NCI-H524 treated with DMSO at 0.1 percent for 48 hours (cell line): ENCODE measurements at places on chromosomes 3 and 15.

GRCh38 chr15:24039683-24040082, 352.6 kb upstream of the NDN start:
- DNase-seq, result no peak

- DNase-seq, result no peak
Observed at GRCh38 chr3:128155616-128156360, 2.5 kb downstream of the EEFSEC start.

DNA sequence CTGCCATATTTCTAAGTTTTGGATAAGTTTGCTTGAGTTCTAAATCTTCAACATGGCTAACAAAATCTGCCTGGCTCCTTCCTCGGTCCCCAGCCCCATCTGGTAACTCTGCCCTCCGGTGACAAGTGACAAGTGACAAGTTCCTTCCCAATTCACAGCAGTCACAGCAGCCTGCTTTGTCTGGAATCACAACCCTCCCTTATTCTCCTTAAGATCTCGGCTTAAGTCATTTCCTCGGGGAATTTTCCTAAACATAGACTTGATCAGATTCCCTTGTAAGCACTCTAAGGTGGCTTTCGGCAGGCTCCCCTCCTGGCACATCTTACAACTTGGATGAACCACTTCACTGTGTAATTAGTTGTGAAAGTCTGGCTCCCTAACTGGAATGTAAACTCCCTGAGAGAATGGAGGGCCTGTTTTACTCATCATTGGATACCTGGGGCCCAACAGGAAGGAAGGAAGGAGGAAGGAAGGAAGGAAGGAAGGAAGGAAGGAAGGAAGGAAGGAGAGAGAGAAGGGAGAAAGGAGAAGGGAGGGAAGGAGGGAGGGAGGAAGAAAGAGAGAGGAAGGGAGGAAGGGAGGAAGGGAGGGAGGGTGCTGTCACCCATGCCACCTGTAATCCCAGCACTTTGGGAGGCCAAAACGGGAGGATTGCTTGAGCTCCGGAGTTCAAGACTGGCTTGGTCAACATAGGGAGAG, 126.4 kb downstream of the SHQ1 start:
- no peak for DNase-seq

DNA sequence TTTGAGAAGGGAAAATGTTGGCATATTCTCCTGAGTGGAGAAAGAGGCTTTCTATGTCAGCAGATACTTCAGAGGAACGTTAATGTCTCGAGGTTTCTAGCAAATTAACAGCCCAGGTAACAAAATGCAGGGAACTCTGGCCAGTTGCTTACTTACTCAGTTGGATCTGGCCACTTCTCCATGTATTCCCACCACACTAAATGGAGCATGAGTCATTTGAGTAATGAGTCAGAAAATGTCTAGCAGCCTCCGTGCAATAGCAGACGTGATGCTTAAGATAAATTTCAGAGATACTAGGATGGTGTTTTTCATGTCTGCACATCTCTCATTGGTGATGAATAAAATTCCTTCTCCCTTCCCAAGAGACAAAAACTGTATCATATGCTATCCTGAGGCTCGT, 671.5 kb downstream of the FHIT start:
- no peak for DNase-seq

DNA sequence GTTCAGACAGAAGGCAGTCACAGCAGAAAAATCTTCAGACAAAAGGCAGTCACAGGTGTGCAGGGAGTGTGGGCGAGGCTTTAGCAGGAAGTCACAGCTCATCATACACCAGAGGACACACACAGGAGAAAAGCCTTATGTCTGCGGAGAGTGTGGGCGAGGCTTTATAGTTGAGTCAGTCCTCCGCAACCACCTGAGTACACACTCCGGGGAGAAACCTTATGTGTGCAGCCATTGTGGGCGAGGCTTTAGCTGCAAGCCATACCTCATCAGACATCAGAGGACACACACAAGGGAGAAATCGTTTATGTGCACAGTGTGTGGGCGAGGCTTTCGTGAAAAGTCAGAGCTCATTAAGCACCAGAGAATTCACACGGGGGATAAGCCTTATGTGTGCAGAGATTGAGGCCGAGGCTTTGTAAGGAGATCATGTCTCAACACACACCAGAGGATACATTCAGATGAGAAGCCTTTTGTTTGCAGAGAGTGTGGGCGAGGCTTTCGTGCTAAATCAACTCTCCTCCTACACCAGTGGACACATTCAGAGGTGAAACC, 27.6 kb downstream of the ZNF589 start:
- no peak for DNase-seq

- DNase-seq, result no peak
Observed at GRCh38 chr15:72584006-72584405, 70.5 kb upstream of the GOLGA6B start.

GRCh38 chr3:38828681-38829080, 12.7 kb upstream of the SCN10A start:
- DNase-seq, result no peak

DNA sequence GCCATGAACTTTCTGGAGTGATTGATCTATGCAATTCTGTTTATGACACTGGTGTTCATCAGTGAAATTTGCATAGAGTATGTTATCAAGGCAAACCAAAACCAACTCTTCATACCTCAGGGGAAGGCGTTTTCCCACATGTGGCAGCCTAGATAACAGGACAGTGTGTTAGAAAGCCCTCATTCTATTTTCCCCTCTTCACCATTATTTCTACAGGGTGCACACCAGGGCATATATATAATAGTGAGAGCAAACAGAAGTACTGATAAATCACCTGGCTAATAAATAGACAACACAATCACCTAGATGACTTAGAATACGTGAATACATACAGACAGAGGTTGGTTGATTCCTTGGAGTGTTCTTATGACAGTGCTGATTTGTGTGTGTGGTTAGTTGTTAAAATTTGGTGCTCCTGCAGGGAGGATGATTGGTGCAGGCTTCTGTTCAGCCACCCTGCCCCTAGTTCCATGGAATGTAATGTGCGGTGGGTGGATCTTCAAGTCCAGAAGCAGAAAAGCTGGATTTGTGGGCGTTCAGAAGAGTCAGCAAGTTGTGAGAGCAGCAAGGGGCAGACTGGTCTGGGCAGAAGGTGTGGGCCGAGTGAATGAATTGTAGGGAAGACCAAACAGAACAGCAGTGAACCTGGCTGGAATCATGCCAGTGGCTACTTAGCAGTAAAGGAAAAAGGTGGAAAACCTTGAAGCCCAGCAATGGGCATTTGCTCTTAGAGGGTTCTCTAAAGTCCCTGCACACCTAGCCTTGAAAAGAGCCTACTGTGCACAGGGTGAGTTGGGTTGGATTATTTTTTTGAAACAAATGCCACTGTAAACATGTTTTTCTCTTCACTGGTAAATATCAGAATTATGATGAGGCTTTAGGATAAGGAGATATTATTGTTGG, 11.7 kb upstream of the RARRES1 start:
- no peak for DNase-seq
